Activated CD8-positive, alpha-beta memory T cell treated with anti-CD3 and anti-CD28 coated beads for 4 hours (primary cell): ENCODE measurements at places on chromosomes 7 and 10.

GRCh38 chr7:147923841-147924240 lies 666.7 kb upstream of the C7orf33 start:
- no peak for DNase-seq

GRCh38 chr7:142685877-142686508 lies 63.3 kb upstream of the PRSS1 start:
- DNase-seq: peak; percentile 1

- DNase-seq: no peak
Measured at GRCh38 chr7:42274053-42274452, 37.0 kb upstream of the GLI3 start.

- no peak for DNase-seq
Measured at GRCh38 chr7:107394276-107394675, 75.6 kb upstream of the GPR22 start.

GRCh38 chr7:108642126-108642525 lies 72.5 kb downstream of the DNAJB9 start:
- no peak for DNase-seq
